ENCODE measurements at places on chromosomes 2 and 18.

DNA sequence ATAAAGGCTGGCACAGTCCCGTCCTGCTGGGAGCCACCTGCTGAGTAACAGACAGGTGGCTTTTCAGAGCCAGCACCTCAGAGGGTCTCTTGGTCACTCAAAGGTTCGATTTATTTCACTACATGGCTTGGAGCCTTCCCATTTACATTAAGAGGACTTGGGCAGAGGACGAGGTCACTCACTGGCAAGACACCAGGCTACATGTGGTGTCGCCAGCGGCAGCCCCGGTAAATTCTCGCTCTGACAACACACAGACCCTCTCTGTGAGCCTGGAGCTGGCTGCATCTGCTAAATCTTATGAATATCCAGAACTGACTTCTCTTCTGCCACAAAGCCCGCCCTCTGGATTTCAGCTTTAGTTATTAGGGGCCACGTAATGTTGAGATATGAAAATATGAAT, 254.7 kb downstream of the VAPA start:
- DNase-seq: no peak

DNA sequence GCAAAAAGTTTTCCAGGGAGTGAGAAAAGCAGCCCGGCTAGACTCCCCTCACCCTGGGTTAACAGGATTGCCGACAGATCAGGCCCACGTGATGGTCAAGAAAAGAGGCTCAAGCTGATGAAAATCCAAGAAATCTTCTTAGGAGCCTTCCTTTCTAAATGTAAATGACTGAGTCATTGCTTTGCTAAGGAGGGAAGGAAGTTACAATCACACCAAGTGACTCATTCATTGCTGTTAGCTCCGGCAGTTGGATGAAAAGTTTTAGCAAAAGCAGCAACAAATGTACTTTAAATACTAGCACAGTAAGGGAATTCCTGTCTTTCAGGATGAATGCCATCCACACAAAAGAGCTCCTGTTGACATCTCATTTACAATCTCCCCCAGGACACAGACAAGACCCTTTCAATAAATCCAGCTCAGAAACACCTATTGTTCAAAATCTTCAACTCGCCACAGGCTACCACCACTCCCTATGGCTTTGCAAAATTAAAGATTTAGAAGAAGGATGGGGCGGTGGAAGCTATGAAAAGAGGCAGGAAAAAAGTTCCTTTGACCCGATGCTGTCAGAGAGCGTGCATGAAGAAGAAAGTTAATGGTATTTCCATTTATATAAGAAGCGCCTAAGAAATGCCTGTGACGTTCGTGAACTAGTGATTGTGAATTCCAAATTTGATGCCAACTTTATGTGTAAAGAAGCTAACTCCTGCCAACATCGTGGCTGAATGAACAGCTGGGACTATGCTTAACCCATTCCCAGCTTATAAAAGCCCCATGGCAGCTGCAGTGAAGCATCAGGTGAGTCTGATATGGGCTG, 153.7 kb downstream of the TGIF1 start:
- peak; percentile 59 for DNase-seq

- DNase-seq: no peak
These were observed 398.1 kb downstream of the TNS1 start for GRCh38 chr2:217604527-217605194.

DNA sequence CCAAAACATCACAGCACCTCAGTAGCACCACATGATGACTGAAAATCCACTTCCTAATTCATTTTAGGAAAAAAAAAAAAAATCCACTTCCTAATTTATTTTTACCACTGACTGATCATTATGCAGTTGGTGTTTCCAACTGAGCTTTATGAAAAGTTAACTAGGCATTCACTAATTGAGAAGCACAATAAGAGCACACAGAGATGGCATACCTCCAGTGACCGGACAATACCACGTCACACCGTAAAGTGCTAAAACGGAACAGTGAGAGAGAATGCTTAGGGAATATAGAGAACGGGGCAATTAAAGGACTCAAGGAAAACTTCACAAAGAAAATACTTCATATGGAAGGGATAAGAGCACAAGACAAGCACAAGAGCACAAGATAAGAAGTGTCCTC, 212.5 kb downstream of the NBAS start:
- no peak for DNase-seq

GRCh38 chr2:108534584-108535356, 500 bp downstream of the LIMS1 start:
- DNase-seq: peak; percentile 28

DNA sequence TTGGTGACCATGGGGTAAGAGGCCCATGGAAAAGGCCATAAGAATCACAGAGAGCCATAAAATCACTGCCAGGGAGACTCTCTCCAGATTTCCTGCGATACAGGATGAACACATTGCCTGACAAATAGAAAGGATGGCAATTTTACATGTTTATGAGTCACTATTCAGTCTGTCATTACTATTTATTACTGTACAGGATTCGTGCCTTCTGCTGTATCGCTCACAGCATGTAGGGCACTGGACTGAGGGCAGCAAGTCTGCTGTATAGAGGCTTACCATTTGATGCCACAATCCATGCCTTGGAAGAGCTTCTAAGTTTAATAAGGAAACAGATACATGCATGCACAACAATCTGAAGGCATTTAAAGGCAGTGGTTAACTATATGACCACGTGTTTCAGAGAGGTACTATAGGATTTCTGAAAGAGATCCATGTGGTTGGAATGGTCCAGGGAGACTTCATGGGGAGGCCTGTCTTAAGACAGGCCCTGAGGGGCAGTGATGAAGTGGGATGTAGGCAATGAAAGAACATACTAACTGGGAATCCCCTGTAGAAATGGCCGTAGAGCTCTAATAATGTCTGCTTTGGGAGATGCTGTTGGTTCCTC, 702.4 kb upstream of the RAB6C start:
- DNase-seq: no peak

DNA sequence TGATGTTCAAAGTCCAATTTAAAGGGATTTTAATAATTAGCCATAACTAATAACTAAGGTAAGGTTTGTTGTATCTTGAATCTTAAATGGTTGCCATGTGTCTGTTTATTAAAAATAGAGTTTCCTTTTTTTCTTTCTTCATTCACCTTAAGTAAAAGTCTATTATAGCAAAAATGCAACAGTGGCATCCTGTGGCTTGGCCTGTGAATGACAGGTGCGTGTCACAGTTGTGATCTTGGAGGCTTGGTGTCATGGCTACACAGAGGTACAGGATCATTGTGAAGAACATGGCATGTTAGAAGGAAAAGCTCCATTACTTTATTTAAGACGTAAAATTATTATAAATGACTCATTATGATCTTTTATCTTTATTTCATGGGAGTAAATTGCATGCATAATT, 246.1 kb downstream of the BCL2 start:
- DNase-seq: peak; percentile 16

DNA sequence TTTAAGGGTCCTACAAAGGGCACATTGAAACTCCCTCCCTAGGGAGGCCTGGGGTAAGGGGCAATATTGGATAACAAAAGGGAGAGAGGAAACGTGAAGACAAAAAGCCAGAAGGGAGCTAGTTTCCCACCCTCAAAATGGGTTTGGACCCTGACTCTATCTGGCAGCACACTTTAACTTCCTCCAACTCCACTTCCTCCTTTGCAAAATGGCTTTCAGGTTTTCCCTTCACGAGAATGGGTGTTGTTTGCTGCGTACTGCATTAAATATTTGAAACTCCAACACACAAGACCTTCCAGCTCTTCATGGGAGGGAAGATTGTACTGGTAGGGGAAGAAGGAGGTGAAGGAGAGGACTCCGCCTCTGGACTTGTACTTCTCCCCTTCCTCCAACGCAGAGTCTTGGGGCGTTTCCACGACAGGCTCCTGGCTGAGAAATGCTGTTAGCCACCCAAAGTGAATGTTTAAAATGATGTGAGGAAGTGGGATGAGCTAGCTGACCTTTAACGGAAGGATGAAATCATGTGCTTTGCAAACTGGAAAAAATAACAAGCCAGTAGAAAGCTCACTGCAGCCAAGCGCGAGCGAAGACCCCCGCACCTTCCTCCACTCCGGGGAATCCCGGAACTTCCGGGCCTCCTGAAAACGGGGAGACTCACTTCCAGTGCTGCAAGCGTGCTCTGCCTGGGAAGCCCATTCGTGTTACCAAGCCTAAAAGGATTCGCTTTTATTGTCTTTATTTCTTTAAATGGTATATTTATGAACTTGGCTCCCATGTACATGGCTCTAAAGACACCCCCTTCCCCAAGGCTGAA, 85.6 kb downstream of the VIT start:
- DNase-seq: no peak

DNA sequence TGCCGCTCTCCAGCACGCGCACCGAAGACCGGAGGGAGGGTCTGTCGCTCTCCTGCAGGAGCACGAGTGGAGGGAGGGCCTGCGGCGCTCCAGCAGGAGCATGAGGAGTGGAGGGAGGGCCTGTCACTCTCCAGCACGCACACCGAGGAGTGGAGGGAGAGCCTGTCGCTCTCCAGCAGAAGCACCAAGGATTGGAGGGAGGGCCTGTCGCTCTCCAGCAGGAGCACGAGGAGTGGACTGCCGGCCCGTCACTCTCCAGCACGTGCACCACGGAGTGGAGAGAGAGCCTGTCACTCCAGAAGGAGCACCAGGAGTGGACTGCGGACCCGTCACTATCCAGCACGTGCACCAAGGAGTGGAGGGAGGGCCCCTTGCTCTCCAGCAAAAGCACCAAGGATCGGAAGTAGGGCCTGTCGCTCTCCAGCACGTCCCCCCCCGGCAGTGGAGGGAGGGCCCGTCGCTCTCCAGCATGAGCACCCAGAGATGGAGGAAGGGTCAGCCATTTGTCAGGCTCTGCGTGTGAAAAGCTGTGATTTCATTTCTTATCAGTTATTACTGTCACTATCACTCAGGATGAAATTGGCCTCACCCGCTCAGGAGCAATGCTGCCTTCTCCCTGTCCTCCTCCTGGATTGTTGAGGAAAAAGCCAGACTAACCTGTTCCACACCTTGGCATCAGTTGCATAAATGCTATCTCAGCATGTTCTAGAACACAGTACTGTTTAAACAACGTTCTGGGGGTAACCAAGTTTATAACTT, 35.9 kb downstream of the ADI1 start:
- peak; percentile 52 for DNase-seq

- DNase-seq: no peak
These were observed 121.2 kb downstream of the OSBPL6 start for GRCh38 chr2:178315488-178315948.

DNA sequence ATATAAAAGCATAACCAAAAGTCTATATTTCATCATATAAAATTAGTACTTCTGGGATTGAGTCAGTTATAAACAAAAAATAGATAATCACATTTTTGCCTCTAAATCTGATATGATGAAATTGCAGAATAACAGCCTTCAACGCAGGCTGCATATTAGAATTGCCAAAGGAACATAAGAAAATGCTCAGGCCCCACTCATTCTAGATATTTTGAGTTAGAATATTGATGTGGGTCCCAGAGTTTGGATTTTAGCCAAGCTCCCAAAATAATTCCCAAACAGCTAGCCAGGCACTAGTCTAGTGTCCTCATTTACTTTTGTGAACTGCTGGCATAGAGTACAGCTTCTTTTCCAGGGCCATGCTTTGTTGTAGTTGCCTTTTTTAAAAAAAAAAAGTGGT, 63.5 kb downstream of the ZDBF2 start:
- DNase-seq: no peak

DNA sequence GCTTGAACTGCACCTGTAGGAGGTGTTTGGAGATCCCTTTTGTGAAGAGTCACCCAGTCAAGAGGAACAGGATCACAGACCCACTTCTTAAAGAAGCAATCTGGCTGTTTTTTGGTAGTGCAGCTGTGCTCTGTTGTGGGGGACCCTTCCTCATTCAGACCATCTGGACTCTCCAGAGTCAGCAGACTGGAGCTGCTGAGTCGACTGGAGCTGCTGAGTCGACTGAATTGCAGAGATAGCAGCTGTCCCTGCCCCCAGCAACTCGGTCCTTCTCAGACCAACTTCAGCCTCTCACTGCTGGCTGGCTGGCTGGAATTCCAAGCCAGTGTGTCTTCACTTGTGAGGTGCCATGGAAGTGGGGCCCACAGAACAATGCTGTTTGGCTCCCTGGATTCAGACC, 56.8 kb downstream of the GTF3C3 start:
- no peak for DNase-seq

DNA sequence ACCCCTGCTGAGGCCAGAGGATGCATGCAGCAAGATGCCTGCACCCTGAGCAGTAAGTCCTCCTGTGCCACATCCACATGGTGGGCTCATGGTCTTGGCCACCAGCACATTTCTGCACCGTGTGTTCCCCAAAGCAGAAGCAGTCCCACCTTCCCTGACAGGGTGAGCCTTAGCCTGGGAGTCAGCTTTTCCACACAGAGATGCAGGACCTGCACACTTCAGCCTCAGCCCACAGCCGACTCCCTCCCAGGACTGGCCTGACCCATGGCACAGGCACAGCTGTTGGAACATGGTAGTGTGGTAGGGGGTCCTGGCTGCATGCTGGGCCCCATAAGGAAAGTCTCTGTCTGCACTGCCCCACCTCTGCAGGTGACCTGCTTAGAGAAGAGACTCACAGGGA, 5.0 kb downstream of the SNED1 start:
- DNase-seq: no peak

GRCh38 chr2:156630579-156631337, 194.6 kb downstream of the GPD2 start:
- no peak for DNase-seq
